ENCODE measurements at places on chromosomes 5 and 9.

GRCh38 chr5:122141751-122142150, 12.4 kb downstream of the ZNF474 start:
- no peak for DNase-seq

DNA sequence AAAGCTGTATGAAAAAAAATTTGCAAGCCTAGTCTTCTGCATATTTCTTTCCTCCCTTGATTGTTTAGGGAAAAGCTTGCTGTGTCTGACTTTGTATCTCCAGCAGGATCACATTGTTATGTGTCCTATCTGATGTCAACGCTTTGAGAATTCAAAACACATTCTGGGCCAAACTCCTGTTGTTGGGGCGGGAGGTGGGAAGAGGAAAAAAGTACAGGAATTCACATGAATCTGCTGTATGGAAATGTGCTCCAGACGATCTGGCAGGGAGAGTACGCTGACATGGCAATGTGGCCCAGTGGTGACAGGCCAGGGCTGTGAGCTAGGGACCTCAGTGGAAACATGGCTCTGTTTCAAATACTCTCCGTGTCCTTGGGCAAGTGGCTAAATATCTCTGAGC, 87.4 kb upstream of the GNA14 start:
- no peak for DNase-seq

DNA sequence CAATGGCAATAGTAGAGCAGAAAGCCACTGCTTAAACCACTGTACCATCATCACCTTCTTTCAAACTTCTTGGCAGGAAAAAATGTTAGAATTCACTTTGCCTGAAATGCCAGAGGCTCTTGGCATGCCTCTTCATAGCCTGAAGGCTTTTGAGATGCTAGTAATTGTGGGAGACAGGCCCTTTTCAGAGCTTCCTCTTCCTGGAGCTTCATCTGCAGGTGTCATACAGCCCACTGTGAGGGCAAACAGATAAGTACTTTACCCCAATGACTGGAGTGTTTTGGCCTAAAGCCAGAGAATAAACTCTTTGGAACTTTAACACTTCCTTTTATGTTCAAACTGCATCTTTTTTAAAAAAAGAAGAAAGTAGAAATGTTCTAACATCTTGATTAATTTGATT, 81.3 kb upstream of the TMEM171 start:
- DNase-seq = no peak

DNA sequence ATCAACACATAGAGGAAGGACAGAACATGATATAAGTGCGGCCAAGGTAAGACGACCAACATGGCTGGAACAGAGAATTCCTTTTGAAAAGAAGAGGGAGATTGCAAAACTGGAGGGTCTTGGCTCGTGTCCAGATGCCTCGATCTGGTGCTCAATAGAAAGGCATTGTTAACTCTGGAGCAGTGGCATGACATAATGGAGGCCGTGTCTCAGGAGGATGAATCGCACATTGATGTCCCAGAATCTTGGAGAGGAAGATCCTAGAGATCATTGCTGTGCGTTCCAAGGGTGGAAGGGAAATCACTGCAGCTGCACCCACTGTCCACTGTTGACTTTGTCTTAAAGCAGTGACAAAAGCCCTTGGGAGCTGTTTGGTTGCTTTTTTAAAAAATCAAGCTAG, 30.9 kb downstream of the GRAMD2B start:
- DNase-seq = no peak

GRCh38 chr5:59051951-59052350, 469.1 kb downstream of the RAB3C start:
- no peak for DNase-seq

DNA sequence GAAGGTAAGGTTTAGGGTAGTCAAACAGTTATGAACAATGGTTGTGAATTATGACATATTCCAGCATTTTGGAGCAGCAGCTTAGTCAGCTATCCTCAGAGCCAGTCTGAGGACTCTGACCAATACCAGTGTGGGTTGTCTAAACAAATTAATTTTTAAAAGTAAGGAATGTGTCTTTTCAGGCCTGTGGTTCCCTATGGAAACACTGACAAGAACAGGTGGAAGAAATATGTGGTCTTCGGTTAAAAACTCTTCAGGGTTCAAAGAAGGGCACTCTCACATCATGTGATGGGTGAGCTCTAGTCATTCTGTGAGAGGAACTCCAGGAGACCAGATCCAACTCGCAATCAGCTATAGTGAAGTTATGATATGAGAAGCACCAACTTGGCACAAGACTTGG, 33.5 kb upstream of the ALDOB start:
- no peak for DNase-seq

DNA sequence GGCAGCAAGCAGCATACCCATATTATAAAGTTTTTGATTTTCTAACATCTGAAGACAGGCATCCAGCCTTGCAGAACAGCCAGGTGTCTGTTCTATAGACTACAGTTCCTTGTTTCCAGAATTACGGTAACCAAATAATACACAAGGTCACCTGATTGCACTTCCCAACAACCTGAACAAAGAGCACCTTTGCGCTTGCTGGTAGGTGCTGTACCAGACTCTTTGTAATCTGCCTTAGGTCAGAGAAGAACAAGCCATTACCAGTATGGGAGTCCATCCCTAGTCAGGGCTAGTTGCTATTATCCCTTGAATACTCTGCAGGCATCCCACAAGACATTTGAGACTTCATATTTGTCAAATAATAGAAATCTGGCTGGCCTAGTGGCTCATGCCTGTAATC, 256.2 kb downstream of the ARRDC3 start:
- DNase-seq = no peak

DNA sequence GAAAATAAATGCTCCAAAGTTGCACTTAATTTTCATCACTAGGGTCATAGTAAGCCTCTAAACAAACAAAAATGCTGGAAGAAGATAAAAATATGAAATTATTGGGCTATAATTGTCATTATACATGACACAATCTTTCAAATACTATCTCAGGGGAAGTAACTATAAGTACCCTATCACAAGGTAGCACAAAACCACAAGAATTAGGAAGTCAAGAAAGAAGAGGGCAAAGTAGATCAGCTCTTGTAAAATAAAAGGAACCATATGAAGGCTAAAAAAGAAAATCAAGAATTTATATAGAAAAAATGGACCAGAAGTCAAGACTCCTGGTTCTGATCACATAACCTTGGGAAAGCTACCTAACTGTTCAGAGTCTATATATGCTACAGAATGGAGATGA, 48.1 kb downstream of the DIAPH1 start:
- no peak for DNase-seq

DNA sequence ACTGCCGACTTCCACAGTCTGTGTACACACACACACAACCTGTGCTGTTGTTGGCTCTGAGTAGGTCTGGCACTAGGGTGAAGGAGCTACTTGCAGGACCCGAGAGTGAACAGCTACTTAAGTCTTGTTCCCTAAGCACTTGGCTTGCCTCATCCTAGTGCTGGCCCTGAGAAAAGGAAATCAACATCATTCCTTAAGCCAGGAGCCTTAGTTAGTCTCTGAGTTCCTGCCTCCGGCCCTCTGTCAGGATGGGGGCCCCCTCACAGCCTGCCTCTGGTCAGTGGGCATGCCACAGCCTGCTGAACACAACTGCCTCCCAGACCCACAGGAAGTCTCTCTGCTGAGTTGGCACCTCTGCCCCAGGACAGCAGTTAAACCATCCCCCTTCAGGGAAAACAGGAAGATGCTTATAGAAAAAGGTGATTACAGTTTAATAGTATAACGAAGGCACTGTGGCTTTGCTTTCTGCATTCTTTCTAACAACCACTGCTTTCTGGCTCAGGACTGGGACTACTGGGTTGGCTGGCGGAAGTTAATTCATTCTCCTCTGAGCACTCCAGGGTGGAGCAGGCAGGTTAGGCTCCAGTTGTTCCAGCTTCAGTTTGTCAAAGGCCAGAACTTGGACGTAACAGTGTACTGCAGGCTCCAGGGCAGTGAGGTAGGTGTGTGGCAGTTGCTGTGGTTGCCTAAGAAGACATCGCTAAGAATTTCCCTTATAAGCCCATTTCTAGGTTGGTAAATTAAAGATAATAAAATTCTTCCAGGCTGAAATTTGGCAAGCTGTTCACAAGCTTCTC, 2.8 kb downstream of the MAMDC2 start:
- no peak for DNase-seq

DNA sequence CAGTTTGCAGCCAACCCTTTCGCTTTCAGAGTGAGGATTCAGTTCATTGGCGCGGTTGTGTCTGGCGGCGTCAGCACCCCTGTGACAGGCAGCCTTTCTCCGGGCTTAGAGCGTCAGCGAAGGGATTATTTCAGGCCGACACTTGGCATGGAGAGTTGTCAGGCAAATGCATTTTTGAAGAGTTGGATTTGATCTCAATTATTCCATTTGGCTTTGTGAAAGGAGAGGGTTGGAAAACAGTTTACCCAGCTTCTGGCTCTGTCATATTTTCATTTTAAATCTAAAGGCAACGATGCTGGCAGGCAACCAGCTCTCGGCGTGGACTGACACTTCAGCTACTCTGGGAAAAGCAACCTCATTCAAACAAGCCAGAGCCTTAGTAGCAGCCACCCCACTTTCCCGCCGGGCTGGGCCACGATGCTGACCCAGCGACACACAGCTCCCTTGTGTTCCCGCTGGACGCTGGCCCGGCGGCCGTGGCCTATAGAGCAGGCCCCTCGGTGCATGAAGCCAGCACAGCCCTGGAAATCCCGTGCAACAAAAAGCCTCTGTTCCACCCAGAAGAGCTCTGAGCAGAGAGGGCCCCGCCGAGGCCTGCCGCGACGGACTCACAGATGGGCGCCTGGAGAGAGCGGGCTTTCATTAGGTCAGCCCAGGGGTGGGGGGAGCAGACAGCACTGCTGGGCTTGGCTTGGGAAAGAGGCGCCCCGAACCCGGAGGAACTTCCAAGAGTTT, 28.9 kb upstream of the LPCAT1 start:
- no peak for DNase-seq

DNA sequence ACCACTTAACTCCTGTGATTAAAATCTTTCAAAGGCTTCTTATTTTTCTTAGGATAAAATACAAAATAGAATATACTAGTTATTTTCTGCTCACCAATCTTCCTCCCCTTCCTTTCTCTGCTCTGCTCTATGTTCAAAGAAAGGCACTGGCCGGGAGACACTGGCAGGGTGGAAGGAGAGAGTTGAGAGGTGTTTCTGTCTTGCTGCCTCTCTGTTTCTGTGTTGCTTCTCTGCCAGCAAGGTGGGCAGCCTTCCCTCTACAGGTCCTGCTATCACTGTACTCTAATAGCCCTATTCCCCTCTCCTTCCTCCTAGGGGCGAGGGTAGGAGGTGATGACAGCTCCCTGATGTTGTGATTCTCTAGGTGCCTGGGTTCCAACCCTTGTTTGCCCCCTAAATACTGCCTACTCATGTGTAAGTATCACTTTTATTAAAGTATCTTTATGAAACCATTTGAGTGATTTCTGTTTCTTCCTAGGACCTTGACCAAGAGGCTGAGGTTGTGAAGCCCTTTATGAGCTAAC, 515.1 kb downstream of the TLE4 start:
- no peak for DNase-seq

DNA sequence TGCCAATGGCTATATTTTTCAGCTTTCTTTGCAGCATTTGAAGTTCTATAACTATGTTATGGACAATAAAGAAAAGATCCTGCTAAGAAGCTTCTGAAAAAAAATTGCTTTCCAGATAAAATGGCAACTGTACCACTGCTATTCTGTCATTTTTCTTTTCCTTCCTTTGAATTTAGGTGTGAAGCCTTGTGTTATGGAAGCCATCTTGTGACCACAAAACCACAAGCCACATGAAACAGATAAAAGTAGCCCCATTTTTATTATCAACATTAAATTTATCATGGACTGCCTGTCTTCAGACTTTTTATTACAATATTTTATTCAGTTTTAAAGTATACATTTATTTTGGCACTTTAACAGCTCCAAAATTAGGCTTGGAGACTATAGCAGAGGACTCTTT, 289.9 kb upstream of the ACTBL2 start:
- DNase-seq = no peak

DNA sequence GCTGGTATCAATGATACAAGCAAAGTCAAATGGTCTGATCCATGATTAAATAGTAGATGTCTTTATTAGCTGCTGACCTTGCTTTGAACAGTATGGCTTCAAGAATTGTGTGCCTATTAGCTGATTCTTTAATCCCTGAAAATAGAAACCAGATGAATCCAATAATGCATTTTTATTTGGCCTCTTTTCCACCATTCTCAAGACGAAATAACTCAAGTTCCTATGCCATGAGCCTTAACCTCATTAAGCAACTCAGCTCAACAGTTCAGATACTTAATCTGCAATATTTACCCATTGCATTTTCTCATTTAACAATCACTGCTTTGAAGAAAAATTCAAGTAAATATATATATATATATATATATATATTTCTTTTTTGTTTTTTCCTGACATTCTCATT, 588.6 kb upstream of the MEF2C start:
- no peak for DNase-seq

GRCh38 chr5:142109331-142110045, 909 bp downstream of the NDFIP1 start:
- DNase-seq = no peak

GRCh38 chr5:155783791-155784190, 543.2 kb upstream of the SGCD start:
- no peak for DNase-seq

DNA sequence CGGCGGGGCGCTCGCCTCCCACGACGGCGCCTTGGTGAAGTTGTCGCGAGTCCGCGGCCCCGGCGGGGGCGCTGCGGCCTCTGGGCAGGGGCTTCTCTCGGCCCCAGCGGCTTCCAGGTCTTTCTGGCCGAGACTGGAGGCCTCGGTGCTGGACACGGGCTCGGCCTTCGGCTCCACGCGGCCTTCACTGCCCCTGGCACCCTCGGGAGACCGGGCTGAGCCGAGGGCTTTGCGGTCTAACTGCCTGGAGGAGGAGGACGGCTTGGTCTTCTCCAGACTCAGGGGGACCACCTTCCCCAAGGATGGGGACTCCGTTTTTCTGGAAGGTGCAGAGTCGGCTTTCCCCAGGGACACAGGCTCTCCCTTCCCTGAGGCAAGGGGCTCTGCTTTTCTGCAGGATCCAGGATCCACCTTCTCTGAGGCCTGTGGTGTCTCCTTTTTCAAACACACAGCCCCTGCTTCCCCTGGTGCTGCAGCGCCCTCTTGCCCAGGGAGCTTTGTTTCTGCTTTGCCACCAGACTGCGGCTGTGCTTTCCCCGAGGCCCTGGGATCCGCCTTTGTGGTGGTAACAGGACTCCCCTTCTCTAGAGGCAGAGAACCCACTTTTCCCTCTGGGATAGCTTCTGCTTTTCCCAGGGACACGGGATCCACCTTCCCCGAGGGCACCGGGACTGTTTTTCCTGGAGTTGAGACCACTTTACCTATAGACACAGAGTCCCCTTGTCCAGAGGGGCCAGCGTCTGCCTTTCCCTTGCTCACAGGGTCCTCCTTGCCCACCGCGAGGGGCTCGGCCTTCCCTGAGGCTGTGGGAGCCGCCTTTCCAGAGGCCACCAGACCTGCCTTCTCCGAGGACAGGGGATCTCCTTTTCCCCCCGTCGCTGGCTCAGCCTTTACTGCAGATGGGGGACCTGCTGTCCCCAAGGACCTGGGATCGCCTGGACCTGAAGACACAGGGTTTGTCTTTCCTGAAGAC, 12.3 kb downstream of the GPRIN1 start:
- DNase-seq = no peak

- DNase-seq = no peak
Measured at GRCh38 chr9:115117999-115118878, at the start of gene TNC. Gene TNC, minus strand, starts transcription at chr9:115118157. Its CDS starts 27,139 bp downstream, at chr9:115091018.

GRCh38 chr9:77820293-77820954, 172.3 kb upstream of the GNA14 start:
- DNase-seq = no peak

- no peak for DNase-seq
Measured at GRCh38 chr9:97365634-97366033, 46.3 kb upstream of the TDRD7 start.

- DNase-seq = no peak
Measured at GRCh38 chr5:82851471-82851870, 225.7 kb downstream of the TMEM167A start.

GRCh38 chr9:3884736-3885135, 358.9 kb upstream of the RFX3 start:
- no peak for DNase-seq

Measured in activated T-cell treated with anti-CD3 and anti-CD28 coated beads, Interleukin-2, amount 50 U/mL, for 4 hours (primary cell).